ENCODE measurements at places on chromosomes 6 and 20.

DNA sequence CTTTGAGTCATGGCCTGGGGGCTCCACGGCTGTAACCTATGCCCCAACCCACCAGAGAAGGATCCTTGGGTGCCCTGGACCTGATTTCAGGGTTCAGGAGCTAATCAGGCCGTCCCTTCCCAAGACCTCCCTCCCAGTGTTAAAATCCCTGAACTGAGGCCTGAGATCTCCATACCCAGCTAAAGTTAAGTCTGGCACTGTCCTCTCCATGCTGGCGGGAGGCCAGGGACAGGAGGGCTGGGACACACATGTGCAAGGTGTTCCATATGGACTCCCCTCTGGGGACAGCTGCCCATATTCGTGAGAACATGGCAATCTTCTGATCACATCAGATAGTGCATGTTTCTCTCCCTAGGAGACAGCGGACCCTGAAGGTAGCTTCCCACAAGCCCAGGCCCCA is 11.5 kb upstream of the TREML4 start:
- no peak for DNase-seq

GRCh38 chr20:47258745-47259695 is 97.5 kb downstream of the ZMYND8 start:
- DNase-seq = no peak

DNA sequence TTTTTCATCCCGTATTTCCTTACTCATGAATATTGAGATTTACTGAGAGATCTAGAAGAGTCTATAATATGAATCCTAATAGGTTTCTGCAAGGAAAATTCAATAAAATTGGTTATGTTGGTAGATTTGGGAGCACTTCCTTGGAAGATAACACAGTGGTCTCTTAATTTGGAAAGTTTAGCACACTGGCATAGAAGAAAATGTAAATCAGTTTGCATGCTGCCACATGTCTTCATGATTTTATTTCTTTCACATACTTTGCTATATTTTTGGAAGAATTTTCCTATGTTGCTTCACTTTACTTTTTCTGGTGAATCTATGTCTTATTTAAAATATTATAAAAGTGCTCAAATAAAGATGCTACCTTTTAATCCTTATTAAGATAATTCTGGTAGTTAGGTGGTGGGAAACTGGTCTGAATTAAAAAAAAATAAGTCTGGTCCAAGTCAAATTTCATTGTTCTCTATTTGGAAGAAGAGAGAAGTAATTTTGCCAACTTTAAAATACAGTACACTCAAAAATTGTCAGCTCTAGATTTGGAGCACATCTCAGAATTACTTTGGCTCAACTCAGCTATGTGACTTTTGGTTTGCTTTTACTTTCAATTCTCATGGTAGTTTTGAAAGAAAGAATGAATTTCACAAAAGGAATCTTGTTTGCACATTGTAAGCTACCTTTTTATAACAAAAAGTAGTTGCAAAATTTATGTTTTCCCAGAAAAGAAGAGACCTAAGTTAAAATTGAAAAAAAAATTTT is 197.3 kb downstream of the CENPW start:
- DNase-seq = no peak

- no peak for DNase-seq
These were observed 726 bp upstream of the EMILIN3 start for GRCh38 chr20:41367393-41367695.

DNA sequence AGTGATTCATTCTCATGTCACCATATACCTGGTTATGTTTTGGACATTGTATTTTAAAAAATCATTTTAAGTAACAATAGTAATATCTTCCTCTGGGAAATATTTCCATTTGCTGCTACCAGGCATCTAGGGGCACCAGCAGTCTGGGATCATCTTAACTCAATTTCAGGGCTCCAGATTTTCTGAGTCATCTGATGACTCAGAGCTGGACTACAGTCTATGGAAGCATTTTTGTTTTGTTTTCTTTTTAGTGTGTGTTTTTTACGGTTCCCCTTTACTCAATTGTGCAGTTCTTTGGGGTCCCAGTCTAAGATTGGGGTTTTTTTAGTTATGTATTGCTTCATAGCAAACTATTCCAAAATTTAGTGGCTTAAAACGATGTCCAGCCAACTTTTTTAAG is 5.7 kb upstream of the FKBP5 start:
- no peak for DNase-seq

GRCh38 chr20:49283703-49284625 is 6.1 kb upstream of the ZNFX1 start:
- no peak for DNase-seq

- DNase-seq = no peak
These were observed 24.8 kb downstream of the PHF20 start for GRCh38 chr20:35796571-35796970.

DNA sequence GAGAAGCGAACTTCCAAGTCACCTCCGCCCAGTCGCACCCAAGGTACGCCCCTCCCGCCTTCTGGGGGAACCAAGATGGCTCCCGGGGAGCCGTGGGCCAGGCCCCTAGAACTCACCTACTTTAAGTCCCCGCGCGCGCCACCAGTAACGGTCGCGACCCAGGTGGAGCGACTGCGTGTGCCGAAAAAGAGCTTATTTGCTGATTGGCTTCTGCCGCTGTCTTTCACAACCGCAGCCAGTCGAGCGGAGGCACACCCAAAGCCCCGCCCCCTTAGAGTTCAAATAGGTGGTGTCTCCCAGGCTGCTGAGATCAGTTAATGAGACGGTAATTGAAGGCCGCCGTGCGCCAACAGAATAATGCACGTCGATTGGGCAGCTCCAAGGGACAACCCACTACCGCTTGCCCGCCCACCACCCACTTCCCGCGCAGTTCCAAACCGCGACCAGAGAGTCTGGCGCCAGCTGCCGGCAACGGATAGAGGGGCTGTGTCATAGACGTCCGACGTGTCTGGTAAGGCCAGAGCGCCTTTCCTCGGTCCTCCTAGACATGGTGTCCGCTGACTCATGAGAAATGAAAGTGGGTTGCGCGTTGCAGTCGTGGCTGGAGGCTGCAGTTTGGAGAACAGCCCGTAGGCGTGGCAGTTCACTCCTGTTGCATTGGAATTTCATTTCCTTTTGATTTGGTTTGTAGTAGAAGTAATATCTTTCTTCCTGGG is at the start of gene MDC1:
MDC1 (minus strand) TSS at position 153 of the 716 bp plus-strand sequence. CDS start 2,106 bp downstream, outside the sequence.
- DNase-seq = peak; percentile 95

- DNase-seq = no peak
These were observed 158.8 kb downstream of the NKAIN2 start for GRCh38 chr6:123962508-123962907.

- no peak for DNase-seq
These were observed 56.3 kb upstream of the OLIG3 start for GRCh38 chr6:137550535-137550934.

- no peak for DNase-seq
These were observed 51.7 kb downstream of the DTD1 start for GRCh38 chr20:18639501-18639979.

DNA sequence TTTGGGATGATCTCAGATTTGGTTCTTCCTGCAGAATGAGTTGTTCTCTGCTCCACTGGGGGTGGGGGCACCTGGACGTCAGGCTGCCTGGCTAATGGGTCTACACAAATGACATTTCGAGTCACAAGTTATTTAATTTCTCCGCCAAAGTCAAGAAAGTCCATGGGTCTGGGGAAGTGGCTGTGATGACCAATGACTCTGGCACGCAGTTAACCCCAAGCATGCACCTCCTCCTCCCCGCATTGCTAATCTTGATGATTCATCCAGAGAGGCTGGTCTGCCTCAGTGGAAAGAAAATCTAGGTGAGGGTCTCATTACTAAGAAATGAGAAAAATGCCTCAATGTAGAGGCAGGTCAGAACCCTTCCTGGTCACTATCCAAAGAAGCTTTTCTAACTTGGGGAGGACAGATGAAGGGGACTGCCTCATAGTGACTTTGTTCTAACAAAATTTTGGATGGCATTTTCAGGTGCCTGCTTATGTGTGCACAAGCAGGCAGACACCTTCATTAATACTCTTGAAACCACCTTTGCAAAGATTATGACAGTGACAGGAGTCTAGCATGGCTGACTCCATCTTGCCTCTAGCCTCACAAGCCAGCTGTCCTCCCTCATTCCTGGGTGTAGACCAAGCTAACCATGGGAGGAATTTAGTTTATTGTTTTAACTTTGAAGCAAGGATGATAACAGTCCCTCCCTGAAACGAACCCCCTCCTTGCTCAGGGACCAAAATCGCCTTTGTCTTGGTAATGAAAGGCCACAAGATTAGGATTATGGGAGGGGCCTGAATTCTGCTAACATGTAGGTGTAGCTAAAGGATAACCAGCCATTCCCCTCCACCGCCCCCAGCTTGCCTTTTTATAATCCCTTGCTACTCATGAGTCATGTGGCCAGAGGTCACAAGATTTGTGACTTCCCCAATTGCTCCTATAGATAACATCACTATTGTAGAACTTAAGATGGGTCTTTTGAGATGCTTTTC is 98.6 kb upstream of the MRPS10 start:
- DNase-seq = no peak

DNA sequence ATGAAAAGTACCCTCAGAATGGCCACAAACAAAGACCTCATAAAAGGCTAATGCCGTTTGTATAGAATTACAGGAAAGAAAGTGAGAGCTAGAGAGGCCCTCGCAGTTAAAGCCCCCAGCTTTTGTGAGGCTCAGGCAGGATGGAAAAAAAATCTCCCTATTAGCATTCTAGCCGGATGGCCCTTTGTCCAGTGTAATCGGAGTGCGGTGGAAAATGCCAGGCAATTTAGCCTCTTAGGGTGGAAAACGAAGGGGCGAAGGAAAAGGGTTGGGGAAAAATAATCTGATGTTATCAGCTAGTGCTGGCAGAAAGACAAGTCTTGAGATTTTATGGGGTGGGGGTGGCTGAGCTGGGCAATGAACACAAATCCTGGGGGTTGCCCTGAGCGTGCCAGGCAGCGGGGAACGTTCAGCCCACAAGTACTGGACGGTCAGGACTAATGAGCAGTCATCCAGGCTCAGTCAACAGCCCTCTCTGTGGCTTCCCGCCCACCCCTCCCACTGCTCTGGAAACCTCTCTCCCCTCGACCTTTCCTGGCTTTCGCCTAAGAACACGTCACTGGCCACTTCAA is 92.4 kb downstream of the PSMG4 start:
- no peak for DNase-seq

GRCh38 chr6:3723251-3723650 is 28.3 kb downstream of the PXDC1 start:
- no peak for DNase-seq

DNA sequence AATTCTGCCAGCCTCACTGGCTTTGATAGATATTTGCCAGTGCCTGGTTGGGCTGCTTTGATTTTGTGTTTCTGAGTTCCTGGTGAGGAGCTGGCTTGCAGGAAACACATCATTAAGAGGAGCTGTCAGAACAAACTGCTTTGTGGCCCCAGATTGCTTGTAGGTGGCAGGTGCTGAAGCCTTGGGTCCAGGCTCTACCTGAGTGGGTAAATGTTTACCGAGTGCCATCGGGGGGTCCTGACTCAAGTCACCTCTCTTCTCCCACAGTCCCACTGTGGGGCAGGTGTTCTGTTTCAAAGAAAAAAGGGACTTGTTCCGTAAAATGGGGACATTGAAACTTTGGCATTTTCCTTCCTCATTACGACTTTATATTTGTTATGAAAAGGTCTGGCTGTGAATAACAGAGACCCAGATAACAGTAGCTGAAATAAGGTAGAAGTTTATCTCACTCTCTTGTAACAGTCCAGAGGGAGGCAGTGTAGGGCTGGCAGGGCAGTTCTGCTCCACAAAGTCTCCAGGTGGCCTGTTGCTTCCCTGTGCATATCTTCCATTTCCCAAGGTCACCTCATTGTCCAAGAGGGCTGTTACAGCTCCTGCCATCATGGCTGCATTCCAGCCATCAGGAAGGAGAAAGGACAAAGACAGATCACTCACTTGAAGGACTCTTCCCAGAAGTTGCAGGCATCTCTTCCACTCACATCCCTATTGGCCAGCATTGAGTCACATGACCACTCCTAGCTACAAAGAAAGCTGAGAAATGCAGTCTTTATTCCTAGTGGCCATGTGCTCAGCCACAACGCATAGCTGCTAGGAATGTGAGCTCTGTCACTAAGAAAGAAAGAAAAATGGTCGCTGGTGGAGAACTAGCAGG is 149.9 kb upstream of the KCNG1 start:
- DNase-seq = no peak

DNA sequence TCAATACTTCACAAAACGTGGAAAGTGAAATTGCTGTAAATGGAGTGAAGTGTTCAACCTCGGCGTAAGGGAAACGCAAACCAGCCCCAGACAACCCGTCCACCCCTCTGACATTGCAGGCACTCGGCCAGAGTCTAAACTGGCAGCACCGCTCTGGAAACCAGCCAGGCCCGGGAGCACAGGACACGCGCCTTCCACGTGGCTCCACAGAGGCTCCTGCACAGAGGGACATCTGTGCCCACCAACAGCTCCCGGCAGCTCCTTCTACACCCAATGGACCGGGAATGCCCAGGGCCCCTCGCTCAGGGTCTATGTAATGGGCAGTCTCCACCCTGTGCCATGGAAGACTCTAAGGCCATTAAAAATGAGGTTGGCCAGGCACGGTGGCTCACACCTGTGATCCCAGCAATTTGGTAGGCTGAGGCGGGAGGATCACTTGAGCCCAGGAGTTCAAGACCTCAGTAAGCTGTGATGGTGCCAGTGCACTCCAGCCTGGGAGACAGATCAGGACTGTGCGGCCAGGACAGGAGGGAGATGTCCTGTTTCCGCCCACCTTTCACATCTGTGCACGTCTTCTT is 3.4 kb upstream of the HELZ2 start:
- no peak for DNase-seq

Measured in naive thymus-derived CD8-positive, alpha-beta T cell (primary cell).